ENCODE measurements at places on chromosomes 2 and 18.
A peak's percentile ranks its signal among the peaks of the same experiment; 100 is the strongest.

GRCh38 chr2:226211439-226211838 lies 588.2 kb downstream of the IRS1 start:
- DNase-seq: no peak

GRCh38 chr2:215722125-215722524 lies 286.3 kb upstream of the FN1 start:
- no peak for DNase-seq

GRCh38 chr2:190540048-190540447 lies 5.5 kb upstream of the NEMP2 start:
- no peak for DNase-seq

GRCh38 chr2:190062053-190062452 lies 476 bp downstream of the MSTN start:
- DNase-seq: no peak

GRCh38 chr2:130795431-130795830 lies 40.1 kb downstream of the AMER3 start:
- no peak for DNase-seq

DNA sequence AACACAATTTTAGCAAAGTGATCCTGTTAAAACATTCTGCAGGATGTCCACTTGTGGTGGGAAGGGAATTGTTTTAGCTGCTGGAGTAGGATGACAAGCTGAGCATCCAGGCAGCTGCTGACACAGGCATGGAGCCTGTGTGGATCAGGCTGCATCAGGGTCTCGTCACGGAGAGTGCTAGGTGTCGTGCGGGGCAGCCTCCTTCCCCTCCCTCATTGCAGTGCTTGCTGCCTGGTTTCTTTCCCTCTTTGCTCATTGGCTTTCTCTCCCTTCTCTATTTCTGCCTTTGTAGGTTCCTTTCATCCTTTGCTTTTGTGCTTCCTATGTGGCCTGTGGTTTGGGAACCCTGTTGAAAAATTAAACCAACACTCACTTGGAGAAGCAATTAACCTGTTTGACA lies 172.9 kb downstream of the TPGS2 start:
- no peak for DNase-seq

- DNase-seq: no peak
Observed at GRCh38 chr18:75003039-75003438, 205.9 kb downstream of the PTGR3 start.

GRCh38 chr18:50268022-50268747 lies 1.9 kb upstream of the CFAP53 start:
- no peak for DNase-seq

- DNase-seq: no peak
Observed at GRCh38 chr2:7430869-7431641, 513.8 kb downstream of the RNF144A start.

DNA sequence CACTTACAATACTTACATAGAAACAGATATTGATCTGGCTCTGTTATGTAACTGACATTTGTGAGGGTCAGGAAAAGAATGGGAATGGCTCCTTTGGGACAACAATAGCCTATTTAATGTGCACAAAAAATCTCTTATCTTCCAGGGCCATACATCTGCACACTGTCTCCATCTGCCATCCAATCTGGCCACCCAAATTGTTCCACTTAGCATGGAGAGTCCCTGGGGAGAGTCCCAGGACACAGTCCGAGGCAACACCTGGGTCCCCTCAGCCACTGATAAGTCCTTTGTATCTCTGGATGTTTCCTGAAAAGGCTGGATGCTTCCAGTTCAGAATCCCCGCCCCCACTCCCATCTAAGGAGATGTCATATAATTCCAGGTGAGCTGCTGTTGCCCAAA lies 274.2 kb upstream of the NCKAP5 start:
- DNase-seq: no peak

DNA sequence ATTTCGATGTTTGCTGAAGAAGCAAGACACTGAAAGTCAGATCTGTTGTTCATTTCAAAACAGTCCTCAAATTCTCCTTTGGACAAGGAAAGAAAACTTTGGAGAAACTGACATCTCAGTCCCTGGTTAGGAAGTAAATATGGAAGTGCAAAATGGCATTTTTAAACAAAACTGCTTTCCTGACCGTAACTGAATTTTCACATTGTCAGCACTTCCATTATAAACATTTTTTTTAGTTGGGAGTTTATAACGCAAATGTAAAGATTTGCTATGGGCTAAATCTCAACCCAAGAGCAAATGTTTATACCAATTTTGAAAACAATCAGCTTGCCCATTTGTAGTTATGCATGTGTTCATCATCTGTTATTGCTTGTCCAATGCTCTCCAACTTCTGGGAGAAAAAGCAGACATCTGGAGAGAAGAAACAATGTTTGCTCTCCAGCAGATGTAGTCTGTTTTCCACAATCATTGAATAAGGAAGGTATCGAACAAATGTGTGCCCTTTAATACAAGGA lies 520.1 kb downstream of the ARHGAP15 start:
- no peak for DNase-seq

GRCh38 chr2:54964271-54964670 lies 86.0 kb downstream of the RTN4 start:
- DNase-seq: no peak

- DNase-seq: no peak
Observed at GRCh38 chr18:45780568-45780967, 44.9 kb upstream of the SIGLEC15 start.

GRCh38 chr2:109438773-109439389 lies 174.9 kb downstream of the SEPTIN10 start:
- DNase-seq: peak; percentile 26

- DNase-seq: peak; percentile 49
Observed at GRCh38 chr2:37625796-37626571, 45.5 kb downstream of the CDC42EP3 start.

DNA sequence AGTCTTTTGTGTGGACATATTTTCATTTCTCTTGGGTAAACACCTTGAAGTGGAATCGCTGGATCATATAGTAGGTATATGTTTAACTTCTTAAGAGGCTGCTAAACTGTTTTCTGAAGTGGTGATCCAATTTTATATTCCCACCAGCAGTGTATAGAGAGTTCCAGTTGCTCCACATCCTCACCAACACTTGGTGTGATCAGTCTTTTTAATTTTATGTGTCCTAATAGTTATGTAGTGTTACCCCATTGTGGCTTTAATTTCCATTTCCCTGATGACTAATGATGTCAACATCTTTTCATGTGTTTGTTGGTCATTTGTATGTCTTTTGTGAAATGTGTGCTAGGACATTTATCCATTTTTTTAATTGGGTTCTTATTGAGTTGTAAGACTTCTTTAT lies 56.9 kb downstream of the DGKD start:
- DNase-seq: no peak

DNA sequence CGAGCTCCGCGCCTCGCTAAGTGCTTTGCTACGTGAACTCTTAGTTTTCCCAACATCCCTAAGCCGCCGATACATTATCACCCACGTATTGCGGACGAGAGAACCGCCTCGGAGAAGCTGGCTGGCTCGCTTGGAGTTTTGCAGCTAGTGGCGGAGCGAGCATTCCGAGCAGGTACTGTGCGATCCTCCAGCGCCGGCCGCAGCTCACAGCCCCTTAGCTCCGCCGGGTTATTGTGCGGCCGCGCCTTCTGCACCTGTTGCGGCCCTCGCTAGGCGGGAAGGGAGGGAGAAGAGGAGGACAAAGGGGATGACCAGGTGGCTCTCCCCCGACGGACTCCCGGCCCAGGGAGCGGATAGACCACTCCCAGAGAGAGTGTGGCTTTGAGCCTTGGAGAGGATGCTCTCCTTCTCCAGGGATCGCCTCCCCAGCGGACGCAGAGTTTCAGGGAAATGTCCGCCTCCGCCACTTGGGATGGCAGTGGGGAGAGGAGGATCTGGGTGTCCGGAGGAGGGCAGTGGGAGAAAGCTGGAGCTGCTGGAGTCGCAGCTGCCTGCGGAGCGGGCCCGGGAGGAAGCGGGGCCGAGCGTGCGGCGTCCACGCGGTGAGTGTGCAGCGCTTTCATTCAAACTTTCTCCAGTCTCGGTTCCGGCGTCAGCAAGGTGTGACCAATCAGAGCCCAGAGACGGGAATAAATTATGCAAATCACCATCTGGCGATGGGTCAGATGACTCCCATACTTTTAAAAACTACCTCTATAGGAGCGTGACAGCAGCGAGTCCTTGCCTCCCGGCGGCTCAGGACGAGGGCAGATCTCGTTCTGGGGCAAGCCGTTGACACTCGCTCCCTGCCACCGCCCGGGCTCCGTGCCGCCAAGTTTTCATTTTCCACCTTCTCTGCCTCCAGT lies at the start of gene LIPG:
LIPG (plus strand) TSS at position 769 of the 905 bp plus-strand sequence. CDS start 252 bp downstream, outside the sequence.
- peak; percentile 63 for DNase-seq

DNA sequence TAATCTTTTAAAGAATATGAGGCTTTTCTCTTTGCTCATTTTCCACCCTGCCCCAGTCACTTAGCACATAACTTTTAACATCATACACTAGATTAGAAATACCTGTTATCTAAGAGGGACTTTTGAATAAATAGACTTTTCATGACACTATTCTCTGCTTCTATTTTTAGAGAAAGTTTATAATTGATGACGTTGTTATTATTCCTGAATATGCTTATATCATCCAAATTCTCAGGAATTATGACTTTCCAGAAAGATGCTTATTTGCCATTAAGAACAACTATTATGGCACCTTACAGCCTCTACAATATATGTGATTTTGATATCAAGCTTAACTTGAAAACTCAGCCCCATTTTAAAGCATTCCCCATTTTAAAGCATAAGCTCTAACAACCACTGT lies 11.4 kb downstream of the TMEFF2 start:
- no peak for DNase-seq

- no peak for DNase-seq
Observed at GRCh38 chr18:48407358-48407757, 1.8 kb downstream of the ZBTB7C start.

DNA sequence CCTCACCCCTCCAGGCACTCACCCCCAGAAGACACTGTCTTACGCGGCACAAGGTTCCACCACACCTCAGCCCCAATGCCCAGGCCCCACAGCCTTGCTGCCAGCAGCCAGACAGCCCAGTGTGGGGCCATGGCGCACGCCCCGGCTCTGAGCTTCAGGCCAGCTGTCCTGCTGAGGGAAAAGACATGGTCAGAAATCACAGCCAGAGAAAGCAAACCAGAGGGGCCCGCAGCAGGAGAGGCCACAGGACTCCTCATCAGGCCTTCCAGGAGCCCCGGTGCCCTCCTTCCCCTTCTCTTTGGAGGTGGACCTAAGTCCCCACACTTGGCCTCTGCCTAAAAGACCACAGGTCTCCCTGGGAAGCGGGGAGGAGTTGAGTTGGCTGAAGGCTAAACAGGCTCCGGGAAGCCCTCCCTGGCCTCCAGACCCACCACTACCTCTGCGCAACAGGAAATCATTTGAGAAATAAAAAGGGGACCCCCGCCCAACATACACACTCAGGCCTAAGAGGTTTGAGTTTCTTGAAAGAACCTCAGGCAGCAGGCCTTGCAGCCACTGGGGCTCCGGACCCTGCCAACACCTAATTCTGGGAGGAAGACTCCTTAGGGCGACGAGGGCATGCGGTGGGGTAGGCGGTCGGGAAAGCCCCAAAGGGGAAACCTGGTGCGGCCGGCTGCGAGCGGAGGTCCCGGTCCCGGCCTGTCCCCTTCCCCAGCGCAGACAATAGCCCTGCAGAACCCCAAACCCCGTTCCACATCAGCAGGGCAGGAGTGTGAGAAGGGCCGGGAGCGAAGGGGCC lies 1.9 kb downstream of the SEMA4C start:
- DNase-seq: no peak

GRCh38 chr2:235087832-235088495 lies 136.1 kb downstream of the SH3BP4 start:
- DNase-seq: peak; percentile 11

GRCh38 chr2:201016859-201017258 lies 53.4 kb upstream of the ORC2 start:
- no peak for DNase-seq

GRCh38 chr2:28640908-28641300 lies 110.7 kb upstream of the PPP1CB start:
- no peak for DNase-seq

DNA sequence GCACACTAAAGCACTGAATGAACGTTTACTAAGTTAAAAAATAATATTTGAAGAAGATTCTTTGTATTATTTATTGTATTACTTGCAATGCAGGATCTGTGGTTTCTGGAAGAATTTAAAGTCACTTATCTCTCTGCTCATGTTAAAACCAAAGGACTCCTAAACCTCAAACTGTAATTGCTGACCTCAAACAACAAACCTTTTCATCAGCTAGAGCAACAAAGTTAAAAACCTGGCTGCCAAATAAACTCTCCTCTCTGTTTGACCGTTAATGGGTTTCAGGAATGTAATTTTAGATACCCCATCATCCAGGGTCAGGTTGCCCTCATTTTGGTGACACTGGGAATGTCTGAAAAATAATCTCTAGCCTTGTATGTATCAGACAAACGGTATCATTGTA lies 239.1 kb downstream of the TGIF1 start:
- no peak for DNase-seq

GRCh38 chr2:106596844-106597243 lies 109.7 kb downstream of the CD8B2 start:
- DNase-seq: no peak

DNA sequence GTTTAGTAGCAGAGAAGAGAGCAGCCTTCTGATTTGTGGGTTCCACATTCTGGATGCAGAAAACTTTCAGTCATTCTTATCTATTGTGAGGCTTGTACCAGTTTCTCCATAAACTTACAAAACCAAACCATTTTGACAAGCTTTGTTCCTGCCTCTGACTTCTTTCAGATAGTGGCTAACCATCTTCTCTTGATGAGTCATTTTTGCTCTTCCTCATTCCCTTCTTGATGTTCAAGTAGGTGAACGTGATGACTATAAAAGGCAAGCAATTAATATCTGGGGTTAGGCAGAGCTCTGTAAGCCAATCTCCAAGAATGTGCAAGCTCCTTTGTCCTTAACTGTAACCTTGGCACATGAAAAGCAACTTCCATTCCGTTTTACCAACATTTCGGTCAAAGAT lies 2083.1 kb upstream of the PIK3C3 start:
- DNase-seq: no peak

DNA sequence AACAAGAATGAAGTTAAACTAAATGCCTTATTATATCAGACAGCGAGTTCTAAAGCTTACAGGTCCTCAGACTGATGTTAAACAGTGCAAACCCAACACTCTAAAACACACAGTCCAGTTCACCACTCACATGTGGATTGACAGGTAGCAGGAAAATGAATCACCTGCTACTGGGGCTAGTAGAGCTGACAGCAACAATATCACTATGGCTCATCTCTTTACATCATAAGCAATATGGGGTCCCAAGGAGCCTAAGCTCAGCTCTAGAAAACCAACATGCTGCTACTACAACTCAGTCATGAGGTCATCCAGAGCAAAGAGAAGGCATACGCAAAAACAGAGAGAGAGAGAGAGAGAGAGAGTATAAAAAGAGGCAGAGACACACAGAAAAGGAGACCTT lies 145.4 kb downstream of the NBAS start:
- no peak for DNase-seq

GRCh38 chr2:6657136-6657535 lies 208.6 kb downstream of the CMPK2 start:
- no peak for DNase-seq

Measured in NCI-H1092 treated with DMSO at 0.1 percent for 48 hours (cell line).